Stimulated activated CD4-positive, alpha-beta T cell treated with anti-CD3 and anti-CD28 coated beads, Interleukin-12 subunit alpha, Interleukin-12 subunit beta, amount 100 ng/mL, for 4 hours (primary cell): ENCODE measurements at places on chromosomes 3 and 15.

DNA sequence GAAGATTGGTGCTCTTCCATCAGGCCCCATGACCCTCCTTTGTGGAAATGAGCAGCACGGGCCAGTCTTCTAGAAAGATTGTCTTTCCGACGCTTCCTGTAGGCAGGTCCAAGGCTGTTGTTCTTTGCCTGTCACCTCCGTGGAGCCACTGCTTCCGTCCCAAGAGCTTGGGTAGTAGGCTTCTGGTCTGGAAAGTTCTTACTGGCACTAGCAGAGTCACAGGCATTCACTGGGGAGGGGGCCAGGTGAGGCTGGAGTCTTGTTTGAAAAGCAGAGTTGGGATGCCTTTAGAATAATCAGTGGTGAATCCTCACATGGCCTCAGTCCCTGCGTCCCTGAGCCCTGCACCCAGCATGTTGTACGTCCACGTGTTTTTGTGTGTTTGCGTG is 76.2 kb upstream of the ADPGK start:
- no peak for DNase-seq

- no peak for DNase-seq
These were observed 1137.9 kb downstream of the ROBO2 start for GRCh38 chr3:78177780-78178179.

GRCh38 chr15:58038426-58039078 is 27.0 kb downstream of the ALDH1A2 start:
- no peak for DNase-seq

DNA sequence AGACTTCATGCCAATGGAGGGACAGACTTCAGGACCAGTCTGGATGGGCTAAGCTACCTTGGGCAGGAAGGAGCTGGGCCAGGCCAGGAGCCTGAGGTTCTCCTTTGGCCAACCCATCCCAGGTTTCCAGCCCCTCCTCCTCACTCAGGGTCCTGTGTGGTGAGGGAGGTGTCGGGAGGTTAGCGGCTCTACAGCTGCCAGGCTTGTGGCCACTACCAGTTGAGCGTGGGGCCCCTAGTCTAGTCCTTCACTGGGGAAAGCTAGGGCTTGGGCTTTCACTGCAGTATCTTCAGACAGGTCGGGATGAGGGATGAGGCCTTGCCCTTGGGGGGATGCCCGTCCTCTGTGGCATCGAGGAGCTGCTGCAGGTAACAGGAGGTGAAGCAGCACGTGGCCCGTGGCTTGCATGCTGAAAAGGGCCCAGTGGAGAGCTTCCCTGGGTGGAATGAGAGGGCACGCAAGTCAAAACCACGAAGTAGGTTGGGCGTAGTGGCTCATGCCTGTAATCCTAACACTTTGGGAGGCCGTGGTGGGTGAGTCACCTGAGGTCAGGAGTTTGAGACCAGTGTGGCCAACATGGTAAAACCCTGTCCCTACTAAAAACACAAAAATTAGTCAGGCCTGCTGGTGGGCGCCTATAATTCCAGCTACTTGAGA is 8.5 kb upstream of the FANCD2 start:
- DNase-seq: no peak

DNA sequence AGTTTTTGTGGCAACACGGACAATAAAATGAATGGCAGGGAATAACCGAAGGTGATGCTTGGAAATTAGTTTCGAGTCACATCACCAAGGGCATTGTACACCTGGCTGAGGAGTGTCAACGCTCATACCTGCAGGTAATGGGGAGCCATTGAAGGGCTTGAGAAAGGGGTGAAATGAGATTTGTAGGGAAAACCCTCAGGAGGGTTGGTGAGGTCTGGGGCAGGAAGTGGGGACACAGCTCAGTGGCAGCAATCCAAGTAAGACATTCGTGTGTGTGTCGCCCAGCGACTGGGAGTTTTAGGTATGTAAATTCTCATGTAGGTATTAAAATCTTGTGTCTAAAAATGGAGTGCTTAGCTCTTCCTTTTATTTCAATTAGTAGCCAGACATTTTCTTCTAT is 14.3 kb downstream of the PARP14 start:
- no peak for DNase-seq

DNA sequence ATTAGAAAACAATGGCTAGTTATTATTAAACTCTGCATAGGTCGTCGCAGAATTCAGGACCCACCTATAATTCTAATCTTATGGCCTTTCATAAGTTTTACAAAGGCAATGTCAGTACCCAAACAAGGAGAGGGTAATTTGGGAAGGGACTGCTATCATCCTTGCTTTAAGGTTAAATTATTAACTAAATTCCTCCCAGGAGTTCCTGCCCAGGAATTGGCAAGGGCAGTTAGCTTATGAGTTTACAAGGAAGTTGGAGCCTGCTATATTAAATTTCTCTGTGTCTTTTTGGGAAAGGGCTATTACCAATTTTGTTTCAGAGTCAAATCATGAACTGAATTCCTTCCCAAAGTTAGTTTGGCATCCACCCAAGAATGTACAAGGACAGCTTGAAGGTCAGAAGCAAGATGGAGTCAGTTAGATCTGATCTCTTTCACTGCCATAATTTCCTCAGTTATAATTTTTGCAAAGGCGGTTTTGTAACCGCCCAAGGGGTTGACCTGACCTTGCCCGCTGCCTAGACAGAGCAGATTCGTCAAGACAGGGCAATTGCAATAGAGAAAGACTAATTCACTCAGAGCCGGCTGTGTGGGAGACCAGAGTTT is 45.3 kb upstream of the LHFPL4 start:
- DNase-seq: no peak

DNA sequence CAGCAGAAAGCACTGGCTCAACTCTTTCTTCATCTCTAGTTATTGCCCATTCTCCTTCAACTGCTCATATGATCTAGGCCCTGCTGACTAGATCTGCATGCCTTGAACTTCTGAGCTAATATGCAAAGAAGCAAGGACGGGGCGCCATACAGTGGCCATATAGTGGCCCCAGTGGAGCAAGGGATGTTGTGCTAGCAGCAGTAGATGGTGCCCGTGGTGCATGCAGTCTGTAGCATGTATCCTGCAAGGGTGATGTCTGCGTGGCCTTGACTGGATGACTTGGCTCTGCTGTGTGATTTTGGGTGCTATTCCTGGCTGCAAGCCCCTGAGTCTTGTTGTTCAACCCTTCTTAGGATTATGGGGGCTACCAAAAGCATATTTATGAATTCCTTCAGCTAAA is 12.2 kb upstream of the NMD3 start:
- no peak for DNase-seq

GRCh38 chr3:133477487-133477886 is 77.6 kb downstream of the BFSP2 start:
- DNase-seq: no peak

DNA sequence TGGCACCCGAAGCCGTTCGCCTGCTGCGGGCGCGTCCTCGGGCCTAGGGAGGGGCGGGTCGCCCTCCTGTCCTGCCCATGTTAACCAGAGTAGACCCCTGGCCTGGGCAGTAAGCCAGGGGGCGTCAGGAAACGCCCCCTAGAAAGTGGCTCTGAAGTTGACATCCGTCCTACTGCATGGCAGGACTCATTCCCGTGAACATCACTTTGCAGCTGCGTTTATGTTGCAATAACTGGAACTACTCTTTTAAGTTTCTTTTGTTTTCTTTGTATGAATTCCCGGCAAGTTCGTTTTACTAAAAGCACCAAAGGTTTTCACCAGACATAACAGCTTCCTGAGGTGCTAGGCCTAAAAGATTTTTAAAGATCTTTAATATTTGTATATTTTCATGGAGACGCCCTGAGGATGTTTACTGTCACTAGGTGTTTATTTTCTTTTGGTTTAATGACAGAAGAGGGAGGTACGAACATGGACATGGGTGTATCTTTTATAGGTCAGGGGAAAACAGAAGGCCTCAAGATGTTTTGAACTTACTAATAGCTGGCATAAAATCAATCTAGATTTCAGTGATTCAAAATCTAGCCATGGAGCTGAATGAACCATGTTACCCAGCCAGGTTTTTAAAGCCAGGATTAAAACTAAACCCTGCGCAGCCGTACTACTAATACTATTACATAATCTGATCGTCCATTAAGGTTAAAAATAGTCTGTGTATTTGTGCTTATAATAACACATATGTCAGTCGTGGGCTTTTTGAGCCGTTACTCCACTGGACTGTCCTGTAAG is 1.0 kb downstream of the C15orf61 start:
- DNase-seq: no peak

- DNase-seq: no peak
These were observed 43.2 kb downstream of the ARHGEF3 start for GRCh38 chr3:56758539-56758981.

DNA sequence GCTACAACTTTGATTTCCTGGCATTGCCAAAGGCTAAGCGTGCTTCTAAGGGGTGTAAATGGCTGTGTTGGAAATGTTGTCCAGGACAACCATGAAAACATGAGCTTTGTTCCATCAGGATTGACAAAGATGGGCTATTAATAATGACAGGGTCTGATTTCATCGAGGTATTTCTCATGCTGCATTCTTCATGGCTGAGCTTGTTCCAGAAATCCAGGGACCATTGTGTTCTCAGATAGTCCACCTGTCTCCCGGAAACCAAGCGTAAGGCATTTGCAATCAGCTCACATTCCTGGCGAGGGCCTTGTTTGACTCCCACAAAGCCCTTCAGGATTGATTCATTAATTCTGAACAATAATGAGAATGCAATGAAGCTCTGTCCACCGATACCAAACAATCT is 111.3 kb downstream of the CD47 start:
- DNase-seq: no peak

- no peak for DNase-seq
These were observed 376.6 kb downstream of the MAGI1 start for GRCh38 chr3:65662095-65662494.

DNA sequence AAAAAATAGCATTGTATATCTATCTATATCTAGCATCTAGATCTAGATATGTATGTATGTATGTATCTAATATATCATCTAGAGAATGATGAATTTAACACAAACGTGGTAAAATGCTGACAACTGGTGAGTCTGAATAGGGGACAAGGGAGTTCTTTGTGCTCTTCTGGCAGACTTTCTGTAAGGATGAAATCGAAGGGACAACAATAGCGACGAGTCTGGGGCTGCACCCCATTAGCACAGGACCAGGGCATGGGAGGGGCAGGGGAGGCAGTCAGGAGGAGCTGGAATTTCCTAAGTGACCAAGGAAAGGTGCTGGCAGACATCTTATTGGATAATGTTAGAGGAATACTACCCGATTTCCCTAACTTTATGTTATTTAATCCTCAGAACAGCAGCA is 7.9 kb downstream of the CCR1 start:
- DNase-seq: no peak

GRCh38 chr3:67518236-67518635 is 136.2 kb downstream of the SUCLG2 start:
- DNase-seq: no peak

- no peak for DNase-seq
These were observed 84.7 kb downstream of the SEC22A start for GRCh38 chr3:123286308-123287023.

DNA sequence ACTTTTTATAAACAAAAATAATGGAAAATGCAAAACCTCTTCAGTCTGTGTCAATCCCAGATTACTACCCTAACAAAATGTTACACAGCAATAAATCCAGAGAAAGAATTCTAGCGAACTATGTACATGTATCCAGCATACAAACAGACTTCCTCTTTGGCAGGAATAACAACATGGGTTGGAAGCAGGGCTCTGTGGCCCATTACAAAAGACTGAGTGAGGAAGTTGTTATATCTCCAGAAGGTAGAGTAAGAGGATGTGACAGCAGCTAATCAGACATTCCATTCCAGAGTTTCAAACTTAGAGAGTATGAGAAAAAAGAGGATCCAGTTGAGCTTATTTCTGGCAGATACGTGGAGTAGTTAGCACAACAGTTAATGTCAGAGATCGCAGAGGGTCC is 294.0 kb upstream of the PLSCR5 start:
- DNase-seq: no peak

GRCh38 chr3:171072432-171072831 is 45.9 kb upstream of the SLC2A2 start:
- no peak for DNase-seq

- no peak for DNase-seq
These were observed at the start of gene HCN4 for GRCh38 chr15:73368301-73369136. TSS of gene HCN4 (minus strand) at chr15:73368958. CDS start at chr15:73368270, 688 bp downstream.

- no peak for DNase-seq
These were observed 57.0 kb downstream of the SUMF1 start for GRCh38 chr3:4409971-4410573.

DNA sequence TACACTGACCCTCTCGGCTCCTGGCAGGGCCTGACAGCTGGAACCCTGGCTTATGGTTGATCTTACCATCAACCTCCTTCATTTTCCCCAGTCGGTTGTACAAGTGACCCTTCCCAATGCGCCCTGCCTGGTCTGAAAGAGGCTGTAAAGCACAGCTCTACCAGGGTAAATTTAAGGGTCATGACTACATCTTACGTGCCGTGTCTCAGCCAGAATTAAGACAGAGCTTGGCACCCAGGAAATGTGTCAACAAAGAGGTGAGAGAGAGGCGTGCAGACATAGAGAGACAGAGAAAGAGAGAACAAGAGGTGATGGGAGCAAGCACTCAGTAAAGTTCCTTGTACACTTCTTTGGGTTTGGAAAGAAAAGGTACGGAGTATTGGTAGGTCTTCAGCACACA is 28.8 kb downstream of the HOMER2 start:
- no peak for DNase-seq

GRCh38 chr15:27865926-27866325 is 233.2 kb downstream of the OCA2 start:
- DNase-seq: no peak

GRCh38 chr15:63422891-63423590 is 41.4 kb upstream of the CA12 start:
- no peak for DNase-seq

DNA sequence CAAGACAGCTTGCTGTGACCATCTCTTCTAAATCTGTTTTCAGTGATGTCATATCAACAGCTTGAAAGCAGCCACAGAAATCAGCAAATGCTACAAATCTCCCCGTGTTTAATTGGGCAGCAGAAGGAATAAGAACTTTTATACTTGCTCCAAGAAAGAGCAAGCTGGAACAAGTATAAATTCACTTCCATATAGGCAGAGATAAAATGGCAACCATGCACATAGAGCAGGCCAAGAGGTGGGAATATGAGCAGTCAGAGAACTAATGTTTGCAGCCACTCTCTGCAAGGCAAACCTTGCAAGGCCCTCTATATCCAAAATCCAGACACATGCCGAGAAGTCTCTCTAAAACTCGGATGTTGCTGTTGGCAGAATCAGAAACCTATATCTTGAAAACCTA is 16.0 kb downstream of the PARP9 start:
- no peak for DNase-seq

GRCh38 chr15:82569834-82570233 is 29.6 kb upstream of the RPS17 start:
- DNase-seq: no peak
